Right lung (tissue), 10 donors: ENCODE measurements at places on chromosomes 3 and 15.
A peak's percentile ranks its signal among the peaks of the same experiment; 100 is the strongest.

- no peak for DNase-seq
Measured at GRCh38 chr3:87706176-87706575, 352.6 kb downstream of the CGGBP1 start.

- DNase-seq, result no peak
Measured at GRCh38 chr3:106482451-106482850, 613.6 kb upstream of the CBLB start.

GRCh38 chr3:143121241-143122088 lies 1.9 kb downstream of the CHST2 start:
- peak; percentile 77 for DNase-seq

DNA sequence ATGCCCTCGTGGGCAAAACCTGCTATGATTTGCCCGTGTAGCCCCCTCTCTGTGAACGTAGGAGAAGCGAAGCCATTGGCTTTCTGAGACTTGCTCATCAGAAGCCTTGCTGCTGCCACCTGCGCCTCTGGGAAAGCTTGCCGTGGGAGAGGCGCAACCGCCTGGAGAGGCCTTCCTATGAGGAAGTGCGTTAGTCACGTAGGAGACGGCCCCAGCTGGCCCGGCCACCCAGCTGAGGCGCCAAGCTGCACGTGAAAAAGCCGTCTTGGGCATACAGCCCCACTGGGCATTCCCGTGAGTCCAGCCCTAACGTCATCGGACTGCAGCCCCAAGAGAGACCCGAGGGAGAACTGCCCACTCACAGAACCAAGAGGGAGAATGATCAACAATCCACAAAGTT lies 49.1 kb upstream of the TJP1 start:
- DNase-seq, result no peak

DNA sequence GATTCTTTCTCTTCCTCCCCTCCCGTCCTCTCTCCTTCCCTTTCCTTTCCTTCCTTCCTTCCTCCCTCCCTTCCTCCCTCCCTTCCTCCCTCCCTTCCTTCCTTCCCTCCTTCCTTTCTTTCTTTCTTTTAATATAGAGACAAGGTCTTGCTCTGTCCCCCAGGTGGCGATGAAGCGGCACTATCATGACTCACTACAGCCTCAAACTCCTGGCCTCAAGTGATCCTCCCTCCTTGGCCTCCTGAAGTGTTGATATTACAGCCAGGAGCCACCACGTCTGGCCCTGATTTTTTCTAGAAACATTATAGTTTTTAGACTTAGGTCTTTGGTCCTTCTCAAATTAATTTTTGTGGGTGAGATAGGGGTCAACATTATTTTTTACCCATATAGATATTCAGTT lies 15.5 kb downstream of the GRM2 start:
- DNase-seq, result no peak

DNA sequence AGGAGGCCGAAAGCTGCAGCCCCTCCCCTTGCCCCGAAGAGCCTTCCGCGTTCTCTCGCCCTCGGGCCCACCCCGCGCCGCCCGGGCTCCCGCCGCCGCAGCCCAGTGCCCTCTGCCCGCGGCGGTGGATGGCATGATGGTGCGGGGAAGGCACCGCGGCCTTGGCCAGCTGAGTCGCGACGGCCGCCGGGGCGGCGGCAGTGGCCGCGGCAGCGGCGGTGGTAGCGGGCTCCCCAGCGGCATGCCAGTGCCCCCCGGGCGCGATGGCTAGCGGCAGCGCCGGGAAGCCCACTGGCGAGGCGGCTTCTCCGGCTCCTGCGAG lies 1.2 kb downstream of the TLNRD1 start:
- no peak for DNase-seq

DNA sequence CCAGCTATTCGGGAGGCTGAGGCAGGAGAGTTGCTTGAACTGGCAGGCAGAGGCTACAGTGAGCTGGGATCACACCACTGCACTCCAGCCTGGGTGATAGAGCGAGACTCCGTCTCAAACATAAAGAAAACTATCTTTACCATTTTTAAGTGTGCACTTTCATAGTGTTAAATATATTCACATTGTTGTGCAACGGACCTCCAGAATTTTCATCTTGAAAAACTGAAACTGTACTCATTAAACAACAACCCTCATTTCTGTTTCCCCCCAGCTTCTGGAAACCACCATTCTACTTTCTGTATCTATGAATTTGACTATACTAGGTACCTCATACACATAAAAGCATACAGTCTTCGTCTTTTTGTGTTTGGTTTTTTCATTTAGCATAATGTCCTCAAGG lies 375.1 kb downstream of the SHQ1 start:
- DNase-seq, result no peak

- no peak for DNase-seq
Measured at GRCh38 chr15:68434021-68434420, 2.1 kb upstream of the ITGA11 start.

DNA sequence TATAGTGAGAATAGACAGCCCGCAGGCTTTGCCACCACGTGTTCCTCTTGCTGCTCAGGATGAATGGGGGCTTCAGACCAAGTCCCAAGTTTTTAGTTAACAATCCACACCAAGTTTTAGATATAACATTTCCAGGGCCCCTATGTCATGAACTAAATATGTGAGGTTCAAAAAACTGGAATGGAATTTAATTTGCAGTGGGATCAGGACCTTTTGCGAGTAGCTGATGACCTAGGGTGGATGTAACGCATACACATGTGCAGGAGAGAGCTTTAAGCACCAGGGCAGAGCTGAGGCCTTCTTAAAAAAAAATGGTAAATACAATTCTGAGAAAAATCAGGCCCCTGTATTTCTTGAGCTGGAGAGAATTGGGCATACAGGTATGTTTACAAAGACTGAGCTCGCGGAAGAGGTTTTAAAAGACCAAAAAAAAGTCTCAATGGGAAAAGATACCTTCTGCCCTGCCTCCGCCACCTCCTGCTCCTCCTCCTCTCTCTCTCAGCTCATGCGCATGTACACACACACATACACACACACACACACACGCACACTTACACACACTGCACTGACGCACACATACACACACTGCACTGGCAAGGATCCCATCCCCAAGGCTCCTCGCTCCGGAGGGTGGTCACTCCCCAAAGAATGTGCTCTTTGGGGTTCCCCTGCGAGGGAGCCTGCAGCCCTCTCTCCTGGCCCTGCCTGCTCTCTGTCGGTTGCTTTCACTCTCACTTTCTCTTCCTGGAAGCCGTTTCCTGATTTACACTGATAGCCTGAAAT lies 48.2 kb upstream of the IGF1R start:
- peak; percentile 77 for DNase-seq

GRCh38 chr3:81816473-81817250 lies 55.2 kb upstream of the GBE1 start:
- DNase-seq, result no peak

DNA sequence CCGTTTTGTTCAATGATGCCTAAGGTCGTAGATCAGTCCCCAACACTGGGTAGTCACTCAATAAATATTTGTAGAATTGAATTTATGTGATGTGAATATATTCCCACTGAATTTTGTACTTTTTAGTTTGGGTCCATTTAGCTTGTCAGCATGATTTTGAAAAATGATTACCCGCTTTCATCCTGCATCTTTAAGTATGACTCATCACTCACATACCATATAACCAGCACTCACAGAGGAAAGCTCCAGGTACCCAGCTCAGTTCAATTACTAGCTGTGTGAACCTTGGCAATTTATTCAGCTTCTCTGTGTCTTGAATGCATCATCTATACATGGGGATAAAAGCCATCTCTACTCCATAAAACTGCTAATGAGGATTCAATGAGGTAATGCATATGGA lies 2.2 kb upstream of the MLF1 start:
- no peak for DNase-seq

- DNase-seq, result peak; percentile 33
Measured at GRCh38 chr3:18988614-18989229, 159.6 kb upstream of the KCNH8 start.

- DNase-seq, result no peak
Measured at GRCh38 chr15:75199357-75199940, 2.2 kb upstream of the C15orf39 start.

- DNase-seq, result peak; percentile 9
Measured at GRCh38 chr3:26962492-26963360, 340.2 kb downstream of the LRRC3B start.

DNA sequence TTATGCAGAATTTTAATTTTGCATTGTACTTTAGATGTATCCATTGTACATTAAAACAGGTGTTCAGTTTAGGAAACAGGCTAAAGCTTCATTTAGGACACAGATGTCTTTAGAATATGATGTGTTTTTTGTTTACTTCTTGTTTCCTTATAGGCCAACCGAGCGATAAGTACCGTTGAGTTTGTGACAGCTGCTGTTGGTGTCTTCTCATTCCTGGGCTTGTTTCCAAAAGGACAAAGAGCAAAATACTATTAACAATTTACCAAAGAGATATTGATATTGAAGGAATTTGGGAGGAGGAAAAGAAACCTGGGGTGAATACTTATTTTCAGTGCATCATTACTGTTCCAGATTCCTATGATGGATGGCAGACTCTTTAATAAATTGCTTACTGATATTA lies 29.4 kb downstream of the PLAAT1 start:
- no peak for DNase-seq

- DNase-seq, result peak; percentile 1
Measured at GRCh38 chr3:51538115-51538458, 432 bp upstream of the RAD54L2 start.

DNA sequence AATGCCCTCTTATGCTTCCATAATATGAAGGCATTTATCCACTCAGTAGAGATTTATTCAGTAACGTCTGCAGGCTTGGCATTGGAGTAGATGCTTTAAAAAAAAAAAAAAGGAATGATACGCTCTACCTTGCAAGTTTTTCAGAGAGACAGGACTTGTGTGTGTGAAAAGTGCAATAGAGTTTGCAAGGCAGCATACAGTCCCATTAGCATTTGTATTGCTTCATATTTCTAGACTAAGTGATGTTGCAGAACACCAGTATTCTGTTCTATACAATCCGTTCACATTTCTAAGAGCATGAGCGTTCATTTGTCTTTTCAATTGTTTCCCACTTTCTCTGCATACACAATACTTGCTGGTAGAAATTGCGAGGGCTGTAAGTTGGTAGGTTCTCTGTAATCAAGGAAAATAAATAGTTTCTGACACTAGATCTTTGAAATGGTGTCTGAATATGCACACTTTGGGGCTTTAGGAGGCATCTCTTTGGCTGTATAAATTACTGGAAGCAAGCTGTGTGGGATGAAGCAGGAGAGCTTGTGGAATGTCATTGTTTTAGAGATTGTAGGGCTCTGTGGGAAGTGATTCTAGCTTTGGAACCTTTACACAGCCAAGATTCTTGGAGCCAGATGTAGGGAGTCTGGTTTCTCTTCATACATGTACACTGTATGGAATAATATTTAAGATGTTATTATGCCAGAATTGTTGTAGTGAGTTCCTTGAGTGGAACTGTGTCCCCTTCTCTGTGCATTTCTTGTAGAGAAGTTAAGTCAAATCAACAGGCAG lies 262.7 kb downstream of the FEZF2 start:
- DNase-seq, result no peak

DNA sequence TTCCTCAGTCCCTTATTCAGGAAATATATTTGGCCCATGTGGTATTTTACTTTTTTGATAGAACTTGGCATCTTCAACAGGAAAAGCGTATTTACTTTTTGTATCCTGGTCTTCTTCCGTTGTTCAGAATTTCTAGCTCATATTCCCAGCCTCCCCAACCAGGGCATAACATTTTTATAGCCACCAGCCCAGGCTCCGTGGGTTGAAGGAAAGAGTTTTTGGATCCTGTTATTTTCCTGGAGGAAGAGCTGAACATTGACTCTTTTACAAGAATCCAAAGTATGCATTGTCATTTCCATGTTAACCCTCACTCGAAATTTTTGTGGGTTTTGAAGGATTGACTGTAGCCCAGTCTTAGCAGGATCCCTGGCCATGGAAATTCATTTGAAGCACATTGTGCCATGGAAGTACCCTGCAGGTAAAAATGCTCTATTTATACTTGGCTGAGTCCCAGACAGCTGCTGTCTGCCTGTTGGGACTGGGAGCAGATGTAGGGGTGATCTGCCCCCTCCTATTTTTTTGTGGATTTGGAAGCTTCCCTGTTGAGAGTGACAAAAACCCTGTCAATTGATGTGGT lies 98.8 kb downstream of the AKAP13 start:
- DNase-seq, result no peak

GRCh38 chr3:49602049-49602554 lies 47.8 kb downstream of the BSN start:
- no peak for DNase-seq

- DNase-seq, result no peak
Measured at GRCh38 chr3:40120806-40121205, 188.7 kb upstream of the EIF1B start.

- DNase-seq, result no peak
Measured at GRCh38 chr15:88133795-88134194, 122.7 kb downstream of the NTRK3 start.

DNA sequence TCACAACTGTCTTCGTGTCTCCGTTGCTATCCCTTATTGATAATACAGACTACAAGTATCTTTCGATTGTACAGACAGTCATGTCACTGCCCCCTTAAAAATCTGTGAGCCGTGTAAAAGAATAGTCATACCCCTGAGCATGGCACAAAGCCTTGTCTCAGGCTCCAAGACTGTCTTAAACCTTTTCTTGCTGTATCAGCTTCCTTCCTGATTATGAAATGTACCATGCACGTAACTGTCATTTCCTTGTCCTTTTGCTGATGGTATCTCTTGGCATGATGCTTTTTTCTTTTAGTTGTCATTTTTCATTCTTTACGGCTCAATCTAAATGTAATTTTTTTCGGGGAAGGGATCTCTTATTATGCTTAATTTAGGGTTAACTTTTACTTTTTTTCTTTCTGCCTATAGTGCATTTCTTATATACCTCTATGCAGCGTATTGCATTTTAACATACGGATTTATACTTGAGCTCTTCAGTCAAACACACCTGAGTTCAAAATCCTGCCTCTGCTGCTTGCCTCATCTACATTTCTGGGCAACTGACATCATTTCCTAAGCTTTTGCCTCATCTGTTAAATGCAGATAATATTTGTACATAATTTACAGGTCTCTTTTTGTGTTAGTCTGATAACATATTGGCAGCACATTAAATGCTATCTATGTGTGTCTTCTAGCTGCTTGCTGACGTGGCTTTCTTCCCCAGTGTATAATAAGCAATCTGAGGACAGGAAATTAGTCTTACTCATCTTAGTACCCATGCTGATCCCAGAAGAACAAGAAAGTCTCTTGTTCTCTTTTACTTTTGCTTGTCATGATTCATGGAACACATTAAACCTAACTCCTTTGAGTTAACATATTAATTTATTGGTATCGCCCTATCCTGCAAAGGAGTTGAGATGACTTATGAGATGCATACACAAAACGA lies 57.3 kb downstream of the ROBO2 start:
- DNase-seq, result no peak

DNA sequence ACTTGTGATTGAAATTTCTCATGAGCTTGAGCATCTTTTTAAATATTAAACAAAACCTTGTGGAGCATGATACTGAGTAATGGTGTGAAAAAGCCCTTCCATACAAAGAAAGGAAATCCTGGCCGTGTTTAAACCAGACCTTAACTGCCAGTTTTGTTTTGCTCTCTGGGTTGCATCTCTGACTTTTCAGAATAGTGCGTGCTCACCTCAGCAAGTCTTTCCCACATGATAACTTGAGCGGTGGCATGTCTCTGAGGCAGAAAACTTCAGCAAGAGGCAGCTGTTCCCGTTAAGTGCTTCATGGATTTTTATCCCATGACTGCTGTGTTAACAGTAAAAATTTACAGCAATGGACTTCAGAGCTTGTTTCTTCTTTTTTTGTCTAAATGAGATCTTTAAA lies 393.3 kb downstream of the FEZF2 start:
- DNase-seq, result no peak
